ENCODE measurements at places on chromosomes 13 and 19.

DNA sequence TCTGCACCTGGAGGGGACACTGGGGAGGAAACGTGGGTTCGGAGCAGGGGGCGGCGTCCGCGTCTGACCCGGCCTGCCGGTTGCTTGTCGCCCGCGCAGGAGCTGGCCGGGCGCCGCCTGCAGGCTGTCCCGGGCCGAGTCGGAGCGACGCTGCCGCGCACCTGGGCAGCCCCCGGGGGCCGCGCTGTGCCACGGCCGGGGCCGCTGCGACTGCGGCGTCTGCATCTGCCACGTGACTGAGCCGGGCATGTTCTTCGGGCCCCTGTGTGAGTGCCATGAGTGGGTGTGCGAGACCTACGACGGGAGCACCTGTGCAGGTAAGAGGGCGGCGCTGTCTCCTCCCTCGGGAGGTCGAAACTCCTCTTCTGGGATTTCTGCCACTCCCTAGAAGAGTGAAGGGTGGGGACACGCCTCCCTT, 1.3 kb downstream of the ITGBL1 start:
- DNase-seq = no peak

GRCh38 chr13:106462710-106463109, 72.8 kb downstream of the EFNB2 start:
- no peak for DNase-seq

DNA sequence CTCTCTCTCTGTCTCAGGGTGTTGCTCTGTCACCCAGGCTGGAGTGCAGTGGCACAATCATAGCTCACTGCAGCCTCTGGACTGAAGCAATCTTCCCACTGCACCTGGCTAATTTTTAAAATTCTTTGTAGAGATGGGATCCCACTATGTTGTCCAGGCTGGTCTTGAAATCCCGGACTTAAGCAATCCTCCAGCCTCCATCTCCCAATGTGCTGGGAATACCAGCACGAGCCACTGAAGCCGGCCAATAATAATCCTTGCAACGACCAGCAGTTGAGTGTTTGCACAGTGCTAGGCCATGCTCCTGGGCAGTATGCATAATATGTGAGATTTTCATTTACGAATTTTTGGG, 640 bp upstream of the EPOR start:
- DNase-seq = no peak

DNA sequence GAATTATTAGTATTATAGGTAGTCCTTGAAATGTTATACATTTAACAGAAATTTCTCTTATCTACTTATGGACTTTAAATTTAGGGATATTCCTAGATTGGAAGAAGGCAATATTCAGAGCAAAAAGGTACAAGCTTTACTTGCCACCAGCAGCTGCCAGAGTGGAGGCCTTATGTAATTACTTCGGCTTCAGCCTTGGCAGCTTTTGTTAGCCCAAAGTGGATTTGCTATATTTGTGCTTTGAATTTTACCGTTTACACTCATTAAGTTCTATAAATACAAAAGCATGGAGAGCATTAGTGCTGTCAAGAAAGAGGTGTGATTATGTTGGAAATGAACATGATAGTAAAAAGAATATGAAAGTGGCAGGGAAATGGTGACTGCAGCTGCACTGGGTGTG, 319.9 kb downstream of the ATP8A2 start:
- no peak for DNase-seq

DNA sequence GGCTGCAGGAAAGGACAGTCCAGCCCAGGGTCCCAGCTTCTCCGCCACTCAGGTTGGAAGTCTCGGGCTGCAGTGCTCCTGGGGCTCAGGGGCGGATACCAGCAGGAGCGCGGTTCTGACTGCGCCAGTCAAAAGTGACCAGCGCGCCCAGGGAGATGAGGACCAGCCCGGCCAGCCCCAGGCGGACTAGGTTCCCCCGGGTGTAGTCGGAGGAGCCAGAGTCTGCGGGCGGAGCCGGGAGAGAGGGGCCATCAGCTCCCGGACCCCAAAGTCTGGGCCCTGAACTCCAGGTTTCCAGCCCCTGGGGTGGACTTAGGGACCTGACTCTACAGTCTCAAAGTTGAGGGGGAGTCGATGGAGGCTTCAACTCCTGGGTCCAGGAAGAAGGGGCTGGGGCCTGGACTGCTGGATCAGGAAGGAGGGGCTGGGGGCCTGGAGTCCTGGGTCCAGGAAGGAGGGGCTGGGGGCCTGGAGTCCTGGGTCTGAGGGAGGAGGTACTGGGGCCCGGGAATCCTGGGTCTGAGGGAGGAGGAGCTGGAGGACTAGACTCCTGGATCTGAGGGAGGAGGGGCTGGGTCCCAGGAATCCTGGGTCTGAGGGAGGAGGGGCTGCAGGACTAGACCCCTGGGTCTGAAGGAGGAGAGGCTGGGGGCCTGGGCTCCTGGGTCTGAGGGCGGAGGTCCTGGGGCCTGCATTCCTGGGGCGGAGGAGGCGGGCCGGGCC, 5.3 kb downstream of the OSCAR start:
- no peak for DNase-seq

All from stimulated activated CD4-positive, alpha-beta T cell treated with anti-CD3 and anti-CD28 coated beads, Interleukin-1b, Interleukin-23, amount 100 ng/mL, for 1 hour (primary cell).